ENCODE measurements at places on chromosomes 11 and 22. TPM values are rescaled to one million over a fixed set of nuclear protein-coding genes. Genes with fewer than 3 reads are reported as not detected.

OR56A1 gene
- not detected for total RNA-seq

HORMAD2 gene
- total RNA-seq: not detected

KRTAP5-2 gene
- not detected for total RNA-seq

GRCh38 chr11:73177778-73178539, 35.8 kb upstream of the FCHSD2 start:
- DNase-seq: peak; percentile 73

PTPRCAP gene
- total RNA-seq: 0.60 TPM

TPBGL gene
- total RNA-seq: not detected

DNA sequence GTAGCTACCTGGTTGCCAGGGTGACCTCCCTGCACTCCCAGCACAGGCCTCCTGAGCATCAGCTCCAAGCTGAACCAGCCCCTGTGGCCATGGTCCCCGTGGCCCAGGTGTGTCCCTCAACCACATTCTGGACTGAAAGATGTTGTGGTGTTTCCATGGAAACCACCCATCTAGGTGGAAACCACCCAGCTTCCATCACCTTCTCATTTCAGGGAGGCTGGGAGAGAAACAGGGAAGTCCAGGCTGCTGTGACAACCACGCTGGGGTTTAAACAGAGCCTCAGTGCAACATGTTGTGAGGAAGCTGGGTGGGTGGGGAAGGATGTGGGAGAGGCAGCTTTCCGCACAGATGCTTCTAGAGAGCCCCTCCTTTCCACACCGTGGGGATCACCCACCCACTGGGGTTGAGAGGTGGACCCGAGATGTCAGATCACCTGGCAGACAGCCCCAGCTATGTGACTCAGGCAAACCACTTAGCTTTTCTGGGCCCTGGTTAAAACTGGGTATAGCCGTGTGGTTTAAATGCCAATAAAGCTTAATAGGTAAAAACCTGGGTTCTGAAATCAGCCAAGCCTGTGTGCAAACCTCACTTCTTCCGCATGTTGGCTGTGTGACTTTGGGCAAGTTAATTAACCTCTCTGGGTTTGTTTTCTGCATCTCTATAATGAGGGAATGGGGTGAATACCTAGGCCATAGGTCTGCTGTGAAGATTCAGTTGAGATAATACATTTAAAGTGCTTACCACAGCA, 46.4 kb downstream of the CD82 start:
- no peak for DNase-seq

DNA sequence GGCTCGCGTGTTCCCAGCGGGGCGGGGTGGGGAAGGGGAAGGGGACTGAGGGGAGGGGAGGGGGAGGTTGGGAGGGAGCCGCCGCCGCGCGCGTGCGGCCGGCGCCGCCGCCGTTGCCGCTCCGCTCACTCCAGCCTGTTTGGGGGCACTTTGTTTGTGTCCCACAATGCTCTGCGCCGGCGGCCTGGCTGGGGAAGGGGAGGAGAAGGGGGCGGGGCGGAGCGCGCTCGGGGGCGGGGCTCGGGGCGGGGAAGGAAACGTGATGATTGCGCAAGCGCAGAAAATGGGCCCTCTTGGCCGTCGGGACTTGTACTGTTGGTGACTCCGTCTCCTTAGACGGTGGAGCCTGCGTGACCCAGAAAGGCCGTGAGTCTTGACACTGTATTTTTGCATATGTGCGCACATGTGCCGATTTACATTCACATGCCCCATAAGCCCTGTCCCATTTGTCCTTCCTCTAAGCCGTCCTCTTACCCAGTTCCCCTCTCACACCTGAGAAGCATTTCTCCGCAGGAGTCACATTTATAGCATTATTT, at the start of gene ZBTB44:
Gene ZBTB44 (minus strand): TSS at position 168 of the 536 bp plus-strand sequence. CDS start 53,044 bp downstream, outside the sequence.
- DNase-seq: peak; percentile 76

SEC14L6 gene
- 0.09 TPM for total RNA-seq

OR5B21 gene
- not detected for total RNA-seq

DNA sequence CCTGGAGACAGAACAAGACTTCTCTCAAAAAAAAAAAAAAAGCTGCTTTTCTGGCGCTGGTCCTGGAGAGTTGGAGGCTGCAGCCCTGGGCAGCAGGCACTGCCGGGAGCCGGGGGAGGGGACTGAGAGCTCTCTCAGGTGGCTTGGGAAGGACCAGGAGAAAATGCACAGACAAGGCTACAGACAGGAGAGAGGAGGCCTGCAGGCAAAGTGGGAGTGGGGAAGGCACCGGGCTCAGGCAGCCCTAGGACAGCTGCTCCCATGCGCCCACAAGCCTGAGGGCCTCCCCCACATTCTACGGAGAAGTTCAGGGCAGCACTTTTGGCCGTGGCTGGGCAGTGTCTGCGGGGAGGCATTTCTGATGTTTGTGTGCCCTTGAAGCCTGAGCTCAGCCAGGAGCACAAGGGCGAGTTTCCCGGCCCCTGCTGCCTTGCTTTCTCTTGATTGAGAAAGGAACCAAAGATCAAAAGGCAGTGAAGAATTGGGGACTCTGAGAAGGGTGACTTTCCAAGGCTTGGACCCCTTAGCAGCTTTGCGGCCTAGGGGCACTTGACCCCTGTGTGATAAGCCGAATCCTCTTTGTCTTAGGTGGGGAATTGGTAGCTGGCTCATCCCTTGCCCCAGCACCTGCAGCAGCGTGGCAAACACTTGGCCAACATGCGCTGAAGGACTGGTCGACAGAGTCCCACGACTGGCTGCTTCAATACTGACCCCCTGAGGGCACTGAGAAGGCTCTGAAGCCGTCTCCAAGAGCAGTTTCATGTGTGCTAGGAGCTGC, 35.3 kb downstream of the PPM1F start:
- DNase-seq: peak; percentile 16

DNA sequence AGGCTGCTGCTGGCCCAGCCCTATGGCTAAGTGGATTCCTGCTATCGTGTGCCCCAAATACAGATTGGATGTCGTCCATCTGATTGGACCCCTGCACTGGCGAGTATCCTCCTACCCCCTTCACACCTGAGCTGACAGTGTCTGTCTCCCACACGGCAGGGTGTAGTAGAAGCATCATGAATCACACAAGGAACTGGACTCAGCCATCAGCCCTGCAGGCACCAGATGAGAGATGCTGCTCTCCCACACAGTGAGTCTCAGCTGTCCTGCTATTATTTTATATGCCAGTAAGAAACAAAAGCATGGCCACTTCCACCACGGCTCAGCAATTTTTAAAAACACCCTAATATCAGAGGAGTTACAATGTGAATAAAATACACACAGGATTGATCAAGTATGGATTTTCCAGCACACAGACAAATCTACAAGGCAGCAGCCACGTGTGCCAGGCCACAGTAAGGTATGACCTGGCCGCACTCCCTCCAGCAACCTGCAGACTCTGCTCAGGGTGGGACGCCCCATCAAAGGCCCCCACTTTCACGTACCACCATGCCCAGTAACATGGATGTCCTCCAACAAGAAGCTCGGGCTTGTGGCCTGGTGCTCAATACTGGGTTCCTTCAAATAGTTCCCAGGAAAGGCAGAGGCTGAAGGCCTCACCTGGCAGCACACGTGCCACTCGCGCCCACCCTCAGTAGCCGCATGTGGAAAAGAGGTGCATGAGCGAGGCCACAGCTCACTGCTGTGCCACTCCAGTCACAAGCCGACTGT, 16.4 kb upstream of the SLC25A1 start:
- no peak for DNase-seq

DNA sequence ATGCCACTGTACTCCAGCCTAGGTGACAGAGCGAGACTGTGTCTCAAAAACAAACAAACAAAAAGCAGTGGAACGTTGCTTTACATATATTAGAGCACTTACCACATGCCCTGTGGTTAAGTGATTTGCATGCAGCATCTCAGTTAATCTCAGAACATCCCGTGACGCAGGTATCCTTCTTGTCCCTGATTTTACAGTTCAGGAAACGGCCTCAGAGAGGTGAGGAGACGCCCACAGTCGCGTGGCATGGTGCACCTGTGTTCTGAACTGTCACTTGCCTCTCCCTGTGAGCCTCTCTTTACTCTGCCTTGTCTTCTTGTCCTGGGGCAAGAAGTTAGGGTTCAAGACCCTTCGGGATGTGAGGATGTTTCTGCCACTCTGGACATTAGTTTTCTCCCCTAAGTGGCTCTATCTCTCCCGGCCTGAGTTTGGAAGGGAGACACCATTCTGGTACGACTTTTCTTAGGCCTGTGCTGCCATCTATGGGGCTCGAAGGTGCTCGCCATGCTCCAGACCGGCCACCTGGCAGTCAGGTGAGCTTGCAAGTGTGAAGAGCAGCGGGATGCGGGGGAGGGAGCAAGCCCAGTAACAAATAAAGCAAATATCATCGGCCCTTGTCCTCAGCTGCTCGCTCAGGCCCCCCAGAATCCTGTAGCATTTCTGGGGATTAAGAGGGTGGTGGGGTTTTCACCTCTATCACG, 25.6 kb downstream of the YWHAH start:
- peak; percentile 61 for DNase-seq

BATF2 gene
- total RNA-seq: 3.9 TPM

TBX10 gene
- total RNA-seq: 0.27 TPM

DNA sequence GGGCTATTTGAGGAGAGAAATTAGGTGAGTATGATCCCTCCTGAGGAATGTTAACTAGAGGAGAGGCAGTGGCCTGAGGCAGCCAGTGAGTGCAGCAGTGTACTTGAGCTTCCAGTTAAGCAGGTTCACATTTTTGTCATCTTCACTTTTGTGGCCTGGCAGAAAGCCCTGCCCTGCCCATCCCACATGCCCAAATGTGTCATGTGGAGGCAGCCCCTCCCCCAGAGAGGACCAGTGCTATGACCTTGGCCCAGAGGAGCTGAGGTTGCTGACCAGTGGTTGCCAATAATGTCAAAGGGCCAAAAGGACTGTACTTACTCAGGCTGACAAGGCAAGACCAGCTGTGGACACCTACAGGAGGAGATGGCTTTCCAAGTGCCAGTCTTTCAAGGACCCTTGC, 17.6 kb upstream of the GRK2 start:
- peak; percentile 40 for DNase-seq

GRCh38 chr22:40534379-40535188, 101.9 kb downstream of the MRTFA start:
- DNase-seq: no peak

DNA sequence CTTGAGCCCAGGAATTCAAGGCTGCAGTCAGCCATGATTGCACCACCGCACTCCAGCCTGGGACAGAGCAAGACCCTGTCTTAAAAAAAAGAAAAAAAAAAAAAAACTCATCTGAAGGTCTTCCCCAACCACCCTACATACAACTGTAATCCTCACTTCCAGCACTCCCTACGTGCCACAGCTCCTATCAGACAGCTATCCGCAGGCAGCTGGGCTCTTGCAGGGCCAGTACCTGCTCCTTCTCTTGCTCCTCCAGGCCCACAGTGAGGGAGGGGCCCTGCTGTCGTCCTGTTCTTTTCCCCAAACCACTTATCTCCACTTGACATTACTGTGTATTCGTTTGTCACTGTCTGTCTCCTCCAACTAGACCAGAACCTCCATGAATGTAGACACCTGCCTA, 156.1 kb upstream of the NECTIN1 start:
- no peak for DNase-seq

DNA sequence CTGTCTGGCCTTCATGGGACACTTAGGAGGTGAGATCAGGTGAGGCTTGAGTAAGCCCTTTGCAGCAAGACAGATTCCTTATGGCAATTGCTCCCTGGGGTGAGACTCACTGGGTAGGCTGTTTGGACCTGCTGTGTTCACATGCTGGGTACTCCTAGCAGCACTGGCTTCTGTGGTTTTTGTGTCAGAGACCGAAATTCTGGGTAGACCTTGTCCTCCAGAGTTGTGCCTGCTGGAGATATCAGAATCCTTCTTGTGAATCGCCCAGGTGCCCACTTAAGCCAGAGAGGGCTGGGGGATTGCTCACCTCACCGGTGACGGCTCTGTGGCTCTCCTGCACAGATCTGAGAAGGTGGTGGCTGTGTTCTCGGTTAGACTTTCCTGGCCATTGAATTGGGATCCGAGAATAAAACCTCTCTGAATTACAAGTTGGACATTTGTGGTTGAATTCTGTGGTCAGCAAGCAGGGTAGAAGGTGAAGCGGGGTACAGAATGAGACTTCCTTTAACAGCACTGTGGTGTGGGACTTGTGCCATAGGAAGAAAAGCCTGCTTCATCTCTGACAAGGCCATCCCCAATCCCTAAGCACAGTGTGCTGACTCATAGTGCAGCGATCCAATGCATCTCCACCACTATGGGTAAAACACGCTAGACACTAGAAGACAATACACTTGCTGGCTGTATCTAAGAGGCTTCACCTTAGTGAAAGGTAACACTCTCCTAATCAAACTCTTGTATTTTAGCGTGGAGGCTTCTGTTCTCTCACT, 52.5 kb upstream of the TTC12 start:
- no peak for DNase-seq

OR51Q1 gene
- not detected for total RNA-seq

GRCh38 chr11:2671748-2672147, 28.0 kb downstream of the KCNQ1OT1 start:
- DNase-seq: no peak

DNA sequence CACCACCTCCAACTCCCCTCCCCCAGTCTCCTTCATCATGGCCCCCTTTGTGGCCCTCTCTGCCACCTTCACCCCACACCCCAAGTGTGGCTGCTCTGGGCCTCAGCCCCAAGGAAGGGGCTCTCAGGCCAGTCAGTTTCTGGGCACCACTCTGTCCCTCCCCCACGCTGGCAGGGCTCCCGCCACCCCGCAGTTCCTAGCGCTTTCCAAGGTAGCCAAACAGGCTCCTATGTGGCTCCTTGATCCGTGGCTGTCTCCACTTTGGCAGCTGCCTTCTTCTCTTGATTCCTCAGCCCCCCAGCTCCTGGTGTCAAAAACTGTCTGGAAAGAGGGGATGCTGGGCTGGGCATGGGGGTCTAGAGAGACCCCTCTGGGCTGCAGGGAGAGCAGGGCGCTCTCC, 10.4 kb upstream of the CACNA1I start:
- DNase-seq: no peak

GRCh38 chr11:26227301-26227746, 104.6 kb upstream of the ANO3 start:
- DNase-seq: peak; percentile 4

- DNase-seq: no peak
Observed at GRCh38 chr22:49570032-49570848, 257.4 kb downstream of the BRD1 start.

GRCh38 chr11:2777871-2778629, 78.3 kb upstream of the KCNQ1OT1 start:
- no peak for DNase-seq

FXYD6 gene
- not detected for total RNA-seq

DNA sequence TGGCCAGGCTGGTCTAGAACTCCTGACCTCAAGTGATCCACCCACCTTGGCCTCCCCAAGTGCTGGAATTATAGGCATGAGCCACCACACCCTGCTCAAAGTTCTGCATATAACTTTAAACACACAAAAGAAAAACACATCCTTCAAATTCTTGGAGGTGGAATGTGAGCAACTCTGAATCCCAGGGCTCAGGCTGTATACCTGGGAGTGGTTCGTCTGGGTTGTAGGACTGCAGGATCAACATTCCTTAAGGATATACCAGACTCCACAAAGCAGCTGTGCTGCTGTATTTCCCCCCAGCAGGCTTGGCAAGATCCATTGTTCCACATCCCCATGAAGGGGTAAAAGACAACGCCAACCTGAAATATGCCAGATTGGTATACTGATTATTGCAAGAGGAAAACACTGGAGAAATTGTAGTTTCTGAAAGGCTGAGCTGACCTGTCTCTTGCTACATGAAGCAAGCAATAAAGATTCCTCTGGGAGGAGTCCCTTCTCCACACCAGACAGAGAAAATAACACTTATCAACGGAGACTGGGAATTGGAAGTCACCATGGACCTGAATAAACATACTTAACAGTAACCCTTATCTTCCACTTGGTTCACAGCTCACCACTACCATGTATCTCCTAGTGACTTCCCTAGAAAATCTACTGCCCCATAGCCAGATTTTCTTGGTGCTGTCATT, 12.2 kb upstream of the RPS3 start:
- DNase-seq: no peak

GRCh38 chr11:33402066-33402465, 144.9 kb downstream of the HIPK3 start:
- DNase-seq: no peak

- no peak for DNase-seq
Observed at GRCh38 chr11:59218893-59219292, 6.2 kb upstream of the MPEG1 start.
